ENCODE measurements at places on chromosomes 7 and 10.

DNA sequence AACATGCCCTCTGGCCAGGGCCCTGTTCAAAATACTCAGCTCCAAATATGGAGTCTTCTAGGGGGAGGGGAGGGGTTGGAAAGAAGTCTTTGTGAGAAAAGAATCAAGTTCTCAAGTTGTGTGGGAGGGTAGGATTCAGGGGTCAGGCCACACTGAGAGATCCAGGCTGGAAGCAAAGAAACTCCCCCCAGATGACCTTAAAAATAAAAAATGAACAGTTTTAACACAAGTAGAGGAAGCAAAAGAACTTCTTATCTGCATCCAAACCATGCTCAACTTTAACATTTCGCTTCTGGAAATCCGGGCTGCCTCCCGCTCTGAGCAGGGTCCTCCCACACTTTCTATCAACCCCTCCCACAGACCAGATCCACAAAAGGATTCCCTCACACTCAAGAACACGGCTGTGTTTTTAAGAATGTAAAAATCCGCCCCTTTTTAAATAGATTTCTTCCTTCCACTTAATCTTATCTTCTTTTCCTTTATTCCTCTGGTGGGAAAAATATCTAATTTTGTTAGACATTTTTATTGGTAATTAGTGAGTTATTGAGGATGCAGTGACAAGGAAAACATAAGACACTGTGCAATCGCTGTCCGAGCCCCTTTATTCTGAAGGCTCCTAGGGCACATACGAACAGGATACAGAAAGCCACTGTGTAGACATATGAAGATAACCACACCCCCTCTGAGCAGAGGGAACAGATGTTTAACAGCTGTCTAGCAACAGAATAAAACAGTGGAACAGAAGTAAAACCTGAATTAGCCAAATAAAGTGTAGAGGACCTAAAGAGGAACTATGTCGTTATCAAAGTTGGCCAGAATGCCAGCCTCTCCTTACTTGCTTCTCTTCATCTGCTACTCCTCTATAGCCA, 43.8 kb downstream of the CYTH3 start:
- ATAC-seq = no peak

DNA sequence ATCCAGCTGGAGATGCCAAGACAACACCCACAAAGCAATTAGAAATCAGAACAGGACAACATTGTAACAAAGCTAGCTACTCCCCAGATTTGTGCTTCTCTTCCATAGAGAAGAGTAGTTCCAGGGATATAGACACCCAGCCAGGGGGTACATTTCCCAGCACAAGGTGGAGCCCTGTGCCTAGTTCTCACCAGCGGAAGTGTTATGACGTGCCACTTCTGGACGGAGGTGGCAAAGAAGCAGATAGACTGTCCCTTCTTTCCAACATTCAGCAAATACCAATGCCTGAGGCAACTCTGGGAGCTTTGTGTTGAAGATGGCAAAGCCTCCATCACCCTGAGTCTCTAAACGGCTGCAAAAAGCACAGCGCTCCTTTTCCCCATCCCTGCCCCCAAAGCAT, 23.4 kb upstream of the GSAP start:
- no peak for ATAC-seq

DNA sequence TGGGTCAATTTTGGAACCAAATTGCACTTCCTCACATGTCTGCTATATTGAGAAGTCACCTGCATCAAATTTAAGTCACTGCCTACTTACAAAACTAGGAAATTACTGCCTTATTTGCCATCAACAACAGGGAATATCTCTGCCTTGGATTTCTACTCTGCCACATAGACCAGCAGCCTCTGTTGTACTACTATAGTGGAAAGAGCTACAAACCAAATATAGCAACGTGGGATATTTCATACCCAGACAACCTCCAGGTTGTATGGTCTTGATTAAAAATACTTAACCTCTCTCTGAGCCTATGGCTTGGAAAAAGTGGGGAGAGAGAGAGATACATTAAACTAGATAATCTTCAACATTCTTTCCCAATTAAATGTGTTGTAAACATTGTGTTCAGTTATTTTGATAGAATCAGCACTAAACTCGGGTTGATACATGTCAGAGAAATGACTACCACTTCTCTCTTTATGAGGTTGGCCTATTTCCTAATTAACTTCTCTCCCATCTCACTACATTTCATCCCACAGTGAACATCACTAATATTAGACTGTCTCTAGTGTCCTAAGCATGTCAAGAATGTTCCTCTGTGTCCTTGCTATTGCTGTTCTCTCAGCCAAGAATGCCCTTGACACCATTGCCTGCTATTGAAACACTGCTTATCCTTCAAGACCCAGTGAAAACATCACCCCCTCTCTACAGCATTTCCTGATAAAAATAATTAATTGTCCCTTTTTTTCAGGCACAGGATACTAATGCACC, 421.2 kb downstream of the IPMK start:
- no peak for ATAC-seq

GRCh38 chr10:102413053-102413705, 5.4 kb downstream of the PSD start:
- ATAC-seq = peak; percentile 41

GRCh38 chr7:128247640-128248194, 6.6 kb downstream of the LEP start:
- ATAC-seq = no peak

GRCh38 chr7:155222061-155222460, 75.6 kb upstream of the INSIG1 start:
- peak; percentile 8 for ATAC-seq

DNA sequence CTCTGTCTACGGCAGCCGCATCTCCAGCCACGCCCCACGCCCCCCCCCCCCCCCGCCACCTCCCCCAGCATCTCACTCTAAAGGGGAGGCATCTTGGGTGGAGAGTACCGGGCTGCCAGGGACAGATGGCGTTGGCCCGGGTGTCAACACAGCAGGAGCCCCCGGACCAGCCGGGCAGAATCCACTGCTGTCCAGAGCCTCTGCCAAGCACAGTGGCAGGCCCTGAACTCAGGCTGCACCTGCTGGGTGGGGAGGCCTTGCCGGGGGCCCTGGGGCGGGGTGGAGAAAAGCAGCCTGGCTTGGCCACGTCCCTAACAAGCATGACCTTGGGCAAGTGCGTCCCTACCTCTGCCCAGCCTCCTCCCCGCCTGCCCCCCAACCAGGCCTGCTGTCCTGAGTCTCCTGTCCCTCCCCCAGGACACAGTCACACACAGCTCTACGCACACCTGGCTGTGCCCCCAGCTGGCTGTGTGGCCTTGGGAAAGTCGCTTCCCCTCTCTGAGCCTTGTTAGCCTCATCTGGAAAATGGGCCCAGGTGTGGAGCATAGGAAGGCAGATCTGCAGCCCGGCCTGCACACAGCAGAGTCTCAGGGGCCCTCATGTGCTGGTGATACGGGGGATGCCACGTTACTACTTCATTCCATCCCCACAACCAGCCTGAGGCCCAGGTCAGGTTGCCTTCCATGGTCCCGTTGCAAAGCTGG, 45.2 kb downstream of the MICALL2 start:
- no peak for ATAC-seq

DNA sequence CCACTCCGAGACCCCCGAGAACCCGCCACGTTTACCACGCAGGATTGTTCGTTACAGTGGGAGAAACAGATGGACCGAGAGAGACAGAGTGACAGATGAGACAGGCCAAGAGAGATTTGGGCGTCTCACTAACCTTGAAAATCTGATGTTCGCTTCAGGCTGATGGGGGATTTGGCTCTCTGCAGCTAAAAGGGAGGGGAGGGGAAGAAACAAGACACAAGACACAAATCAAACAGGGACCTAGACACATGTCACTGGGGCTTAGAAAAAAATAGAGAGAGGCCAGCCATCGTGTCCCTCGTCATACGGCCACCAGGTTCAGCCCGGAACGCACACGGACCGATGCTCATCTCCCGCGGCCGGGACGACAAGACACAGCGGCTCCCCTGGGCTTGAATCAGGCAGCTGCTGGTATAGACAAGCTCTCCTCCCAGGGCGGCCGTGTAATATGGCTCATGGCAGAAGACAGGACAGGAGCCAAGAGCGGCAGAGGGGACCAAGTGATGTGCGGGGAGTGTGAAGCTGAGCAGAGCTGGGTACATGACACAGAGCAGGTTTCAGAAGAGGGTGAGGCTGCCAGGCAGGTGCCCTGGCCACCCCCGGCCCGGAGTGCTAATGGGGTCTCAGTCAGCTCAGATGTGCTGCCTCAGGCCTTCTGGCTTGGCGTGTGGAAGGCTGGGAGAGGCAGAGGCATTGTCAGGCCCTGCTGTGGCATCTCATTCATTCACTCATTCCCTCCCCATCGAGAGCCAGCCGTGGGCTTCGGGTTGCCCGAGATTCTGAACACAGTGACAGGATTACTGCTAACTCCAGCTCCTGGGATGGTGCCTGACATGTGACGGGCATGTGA, 88.5 kb upstream of the GNA12 start:
- no peak for ATAC-seq

GRCh38 chr10:9012312-9012711, 957.8 kb downstream of the GATA3 start:
- no peak for ATAC-seq

- ATAC-seq = no peak
Observed at GRCh38 chr10:31999070-31999660, 57.1 kb downstream of the KIF5B start.

DNA sequence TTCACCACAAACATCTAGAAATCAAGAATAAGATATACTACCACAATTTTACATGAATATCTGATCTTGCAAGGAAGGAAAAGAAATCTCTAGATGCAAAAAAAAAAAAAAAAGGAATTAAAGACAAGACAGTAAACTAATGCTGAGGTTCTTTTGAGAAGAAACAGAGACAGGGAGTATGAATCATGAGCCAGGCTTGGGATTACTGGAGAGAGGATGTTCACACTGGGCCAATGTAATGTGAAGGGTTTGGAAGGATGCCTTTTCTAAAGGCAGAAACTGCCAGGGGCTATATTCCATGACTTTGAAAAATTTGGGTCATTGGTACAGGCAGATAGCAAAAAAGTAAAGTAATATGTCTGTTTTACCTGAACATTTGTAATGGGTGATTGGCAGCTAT, 573.0 kb upstream of the IGFBP3 start:
- ATAC-seq = no peak

DNA sequence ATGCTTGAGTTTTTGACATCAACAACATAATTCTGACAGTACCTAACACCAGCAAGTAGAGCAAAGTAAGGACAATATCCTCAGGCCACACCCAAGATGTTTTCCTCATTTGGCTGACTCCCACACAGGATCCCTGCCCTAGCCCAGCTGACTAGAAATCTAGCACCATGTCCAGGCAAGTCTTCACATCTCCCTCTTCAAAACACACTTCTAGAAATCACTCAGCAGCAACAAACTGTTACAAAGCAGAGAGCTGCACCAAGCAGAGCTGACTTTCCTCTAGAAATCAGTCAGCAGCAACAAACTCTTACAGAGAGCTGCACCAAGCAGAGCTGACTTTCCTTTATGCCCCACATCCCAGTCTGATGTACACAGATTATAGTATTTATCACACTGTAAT, 7.7 kb downstream of the TMEM168 start:
- ATAC-seq = peak; percentile 56

DNA sequence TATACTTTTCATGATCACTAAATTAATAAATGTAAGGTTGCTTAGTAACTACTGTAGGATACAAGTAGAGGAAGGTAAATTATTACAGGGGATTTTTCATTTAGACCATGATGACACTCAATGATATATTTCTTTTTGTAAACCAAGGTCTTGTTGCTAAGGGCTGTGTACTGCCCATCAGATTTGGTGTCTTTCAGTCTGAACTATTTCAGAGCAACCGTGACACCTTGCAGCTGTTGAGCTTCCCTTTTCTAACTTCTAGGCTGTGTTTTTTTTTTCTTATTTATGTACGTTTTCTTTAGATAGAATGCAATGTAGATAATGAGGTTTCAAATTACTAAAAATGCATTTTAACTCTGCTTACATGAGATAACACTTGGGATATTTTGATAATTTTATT, 292.0 kb upstream of the MBL2 start:
- no peak for ATAC-seq

DNA sequence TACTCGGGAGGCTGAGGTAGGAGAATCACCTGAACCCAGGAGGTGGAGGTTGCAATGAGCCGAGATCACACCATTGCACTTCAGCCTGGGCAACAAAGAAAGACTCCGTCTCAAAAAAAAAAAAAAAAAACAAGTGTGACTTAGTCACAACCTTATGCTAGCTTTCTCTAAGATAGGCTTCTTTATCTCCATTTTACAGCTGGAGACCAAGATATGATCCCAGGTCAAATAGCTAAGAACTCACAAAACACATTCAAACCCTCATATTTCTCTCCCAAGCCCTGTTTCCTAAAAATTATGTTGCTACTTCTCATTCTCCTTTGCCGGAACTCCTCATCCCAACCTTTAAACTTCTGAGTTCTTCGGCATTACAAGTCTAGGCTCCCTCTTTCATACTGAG, 13.0 kb upstream of the DHTKD1 start:
- ATAC-seq = no peak

GRCh38 chr7:158138329-158138597, 449.4 kb downstream of the PTPRN2 start:
- ATAC-seq = no peak

DNA sequence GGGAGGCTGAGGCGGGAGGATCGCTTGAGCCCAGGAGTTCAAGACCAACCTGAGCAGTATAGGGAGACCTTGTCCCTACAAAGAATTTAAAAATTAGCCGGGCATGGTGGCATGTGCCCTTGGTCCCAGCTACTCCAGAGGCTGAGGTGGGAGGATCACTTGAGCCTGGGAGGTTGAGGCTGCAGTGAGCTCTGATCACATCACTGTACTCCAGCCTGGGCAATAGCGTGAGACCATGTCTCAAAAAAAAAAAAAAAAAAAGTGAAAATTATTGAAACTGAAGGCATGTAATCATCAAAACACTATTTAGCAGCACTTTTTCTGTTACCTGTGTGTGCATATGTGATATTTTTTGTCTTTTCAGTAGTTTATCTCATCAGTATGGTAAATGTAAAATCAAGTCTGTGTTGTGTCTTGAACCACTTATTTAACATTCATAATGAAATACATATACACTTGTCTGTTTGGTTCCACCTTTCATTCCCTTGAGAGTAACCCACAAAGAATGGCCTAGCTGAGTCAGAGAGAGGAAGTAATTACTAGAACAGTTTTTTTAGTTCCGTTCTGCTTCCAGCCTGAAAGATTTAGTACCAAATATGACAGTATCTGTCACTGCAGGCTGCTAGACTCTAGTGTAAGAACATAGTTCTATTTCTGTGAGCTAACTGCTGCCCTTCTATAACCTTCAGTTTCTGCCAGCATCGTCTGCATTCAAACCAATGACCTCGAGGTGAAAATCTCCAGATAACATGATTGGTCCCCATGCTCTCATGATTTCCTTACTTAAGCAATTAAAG, 68.6 kb downstream of the MMRN2 start:
- peak; percentile 78 for ATAC-seq
